Stimulated activated naive CD8-positive, alpha-beta T cell treated with anti-CD3 and anti-CD28 coated beads, Interleukin-15, amount 100 ng/mL, for 72 hours (primary cell): ENCODE measurements at places on chromosomes 12 and 14.

DNA sequence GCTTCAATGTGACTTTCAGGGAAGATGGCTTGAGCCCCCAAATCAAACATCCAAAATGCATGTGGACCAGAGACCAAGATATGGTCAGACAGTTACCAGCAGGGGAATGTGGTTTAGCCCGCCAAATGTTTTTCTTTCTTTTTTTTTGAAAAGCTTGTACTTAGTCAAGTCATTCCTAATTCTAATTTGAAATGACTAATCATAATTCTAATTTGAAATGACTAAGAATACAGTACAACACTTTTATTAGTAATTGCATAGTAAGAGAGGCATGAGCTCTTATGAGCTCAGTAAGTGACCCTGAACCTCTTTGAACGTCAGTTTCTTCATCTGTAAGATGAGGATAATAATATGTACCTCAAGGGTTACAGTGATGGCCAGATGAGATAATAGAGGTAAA lies 72.4 kb downstream of the HECTD4 start:
- no peak for DNase-seq

GRCh38 chr14:75450381-75451276 lies 22.8 kb downstream of the JDP2 start:
- no peak for DNase-seq

- no peak for DNase-seq
Observed at GRCh38 chr14:88793259-88793625, 489 bp upstream of the EML5 start.

DNA sequence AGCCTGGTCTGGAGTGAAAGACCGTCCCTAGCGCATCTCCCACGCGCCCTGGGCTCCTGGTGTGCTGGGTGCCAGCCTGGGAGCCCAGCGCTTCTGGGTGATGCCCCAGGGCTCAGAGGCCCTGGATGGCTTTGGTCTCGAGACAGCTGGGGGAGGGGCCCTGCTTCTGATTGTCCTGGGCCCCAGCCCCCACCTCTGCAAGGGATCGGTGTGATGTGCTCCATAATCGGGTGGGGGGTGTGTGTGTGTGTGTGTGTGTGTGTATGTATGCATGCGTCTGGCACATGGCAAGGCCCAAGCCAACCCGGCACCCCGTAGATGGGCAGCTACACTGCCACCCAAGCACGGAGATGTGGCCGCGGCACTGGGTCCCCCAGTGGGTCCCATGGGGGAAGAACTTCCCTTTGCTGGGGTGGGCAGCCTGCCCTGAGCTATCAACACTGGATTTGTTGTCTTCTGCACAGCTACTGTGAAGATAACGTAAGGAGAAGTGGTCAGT lies 3.1 kb downstream of the ZBTB42 start:
- no peak for DNase-seq
